ENCODE measurements at places on chromosomes 13 and 19. TPM values are rescaled to one million over a fixed set of nuclear protein-coding genes. Genes with fewer than 3 reads are reported as not detected.

- no peak for DNase-seq
Observed at GRCh38 chr13:19069684-19070397, 111.8 kb downstream of the TUBA3C start.

DNA sequence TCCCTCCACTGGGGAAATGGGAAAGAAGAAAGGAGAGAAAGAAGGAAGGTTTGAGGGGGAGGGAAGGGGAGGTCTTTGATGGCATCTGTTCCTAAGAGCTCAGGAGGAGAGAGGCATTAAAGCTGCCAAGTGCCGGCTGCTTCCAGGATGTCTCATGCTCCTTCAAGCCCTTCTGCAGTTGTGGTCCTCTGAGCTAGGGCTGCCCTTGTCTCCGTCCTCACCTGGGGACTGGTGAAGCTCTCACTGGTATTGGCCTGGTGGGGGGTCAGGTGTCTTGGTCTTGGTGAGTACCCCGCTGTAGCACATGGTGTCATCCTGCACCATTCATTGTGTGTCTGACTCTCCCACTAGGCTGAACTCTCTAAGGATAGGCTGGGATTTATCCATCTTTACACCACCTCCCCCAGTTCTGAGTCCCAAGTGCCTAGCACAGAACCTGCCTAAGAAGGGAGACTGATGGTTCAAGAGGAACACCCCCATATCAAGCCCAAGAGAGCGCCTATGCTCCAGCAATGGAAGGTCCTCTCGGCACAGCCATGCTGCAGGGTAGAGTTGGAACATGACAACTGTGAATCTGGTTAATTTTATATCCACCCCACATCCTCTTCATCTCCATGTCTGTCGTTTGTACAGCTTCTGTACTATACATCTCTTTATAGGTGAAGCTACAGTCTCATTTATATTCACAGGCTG, 83.7 kb downstream of the AKAP11 start:
- DNase-seq: no peak

GRCh38 chr13:102402290-102402689, 442 bp upstream of the FGF14 start:
- no peak for DNase-seq

DNA sequence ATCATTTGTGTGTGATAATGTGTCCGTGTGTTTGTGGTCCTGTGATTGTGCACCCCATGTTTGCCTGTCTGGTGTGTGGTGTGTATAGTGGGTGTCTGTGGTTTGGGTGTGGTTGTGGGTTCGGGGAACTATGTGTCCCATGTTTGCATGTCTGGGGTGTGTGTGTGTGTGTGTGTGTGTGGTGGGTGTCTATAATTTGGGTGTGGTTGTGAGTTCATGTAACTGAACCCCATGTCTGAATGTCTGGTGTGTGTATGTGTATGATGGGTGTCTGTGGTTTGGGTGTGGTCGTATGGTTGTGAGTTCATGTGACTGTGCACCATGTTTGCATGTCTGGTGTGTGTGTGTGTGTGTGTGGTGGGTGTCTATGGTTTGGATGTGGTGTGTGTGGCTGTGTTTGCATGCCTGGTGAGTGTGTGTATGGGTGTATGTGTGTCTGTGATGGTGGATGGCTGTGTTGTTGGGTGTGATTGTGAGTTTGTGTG, 11.1 kb upstream of the NFIX start:
- DNase-seq: no peak

STOML3 gene
- total RNA-seq: not detected

ETV2 gene
- total RNA-seq: 0.32 TPM

FIZ1 gene
- 2.3 TPM for total RNA-seq

Measured in urinary bladder (tissue), 4 donors.